ENCODE measurements at places on chromosomes 13 and 19.

- DNase-seq = no peak
Observed at GRCh38 chr19:38042132-38042531, 135.1 kb downstream of the SIPA1L3 start.

DNA sequence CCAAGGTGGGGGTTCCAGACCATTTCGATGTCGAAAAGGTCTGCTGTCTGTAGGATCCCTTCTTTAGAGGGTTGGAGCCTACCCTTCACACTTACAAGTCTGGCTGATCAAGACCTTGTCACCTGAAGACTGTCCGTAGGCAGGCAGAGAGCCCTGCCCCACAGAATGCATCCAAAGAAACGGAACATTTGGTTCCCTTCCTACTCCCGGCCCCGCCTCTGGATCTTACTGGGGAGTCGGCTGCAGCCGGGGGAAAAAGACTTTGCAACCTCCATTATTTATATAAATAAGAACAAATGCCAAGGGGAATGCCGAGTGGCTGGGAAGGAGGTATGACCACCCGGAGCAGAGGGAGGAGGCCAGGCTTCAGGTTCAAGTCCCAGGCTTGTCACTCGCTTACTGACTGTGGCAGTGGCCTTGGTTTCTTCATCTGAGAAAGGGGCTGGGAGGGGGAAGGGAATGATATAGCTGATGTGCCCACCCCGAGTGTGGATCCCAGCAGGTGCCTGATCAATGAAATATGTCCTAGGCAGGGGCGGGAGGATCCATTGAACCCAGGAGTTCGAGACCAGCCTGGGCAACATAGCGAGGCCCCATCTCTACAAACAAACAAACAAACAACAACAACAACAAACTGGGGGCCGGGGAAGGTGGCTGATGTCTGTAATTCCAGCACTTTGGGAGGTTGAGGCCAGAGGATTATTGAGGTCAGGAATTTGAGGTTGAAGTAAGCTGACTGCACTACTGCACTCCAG lies 48.7 kb downstream of the RFX2 start:
- no peak for DNase-seq

GRCh38 chr13:109834973-109835720 lies 48.8 kb upstream of the IRS2 start:
- DNase-seq = no peak

- DNase-seq = no peak
Observed at GRCh38 chr19:13681509-13681908, 82.8 kb upstream of the MRI1 start.

- DNase-seq = no peak
Observed at GRCh38 chr13:24083722-24084421, 76.6 kb upstream of the SPATA13 start.

DNA sequence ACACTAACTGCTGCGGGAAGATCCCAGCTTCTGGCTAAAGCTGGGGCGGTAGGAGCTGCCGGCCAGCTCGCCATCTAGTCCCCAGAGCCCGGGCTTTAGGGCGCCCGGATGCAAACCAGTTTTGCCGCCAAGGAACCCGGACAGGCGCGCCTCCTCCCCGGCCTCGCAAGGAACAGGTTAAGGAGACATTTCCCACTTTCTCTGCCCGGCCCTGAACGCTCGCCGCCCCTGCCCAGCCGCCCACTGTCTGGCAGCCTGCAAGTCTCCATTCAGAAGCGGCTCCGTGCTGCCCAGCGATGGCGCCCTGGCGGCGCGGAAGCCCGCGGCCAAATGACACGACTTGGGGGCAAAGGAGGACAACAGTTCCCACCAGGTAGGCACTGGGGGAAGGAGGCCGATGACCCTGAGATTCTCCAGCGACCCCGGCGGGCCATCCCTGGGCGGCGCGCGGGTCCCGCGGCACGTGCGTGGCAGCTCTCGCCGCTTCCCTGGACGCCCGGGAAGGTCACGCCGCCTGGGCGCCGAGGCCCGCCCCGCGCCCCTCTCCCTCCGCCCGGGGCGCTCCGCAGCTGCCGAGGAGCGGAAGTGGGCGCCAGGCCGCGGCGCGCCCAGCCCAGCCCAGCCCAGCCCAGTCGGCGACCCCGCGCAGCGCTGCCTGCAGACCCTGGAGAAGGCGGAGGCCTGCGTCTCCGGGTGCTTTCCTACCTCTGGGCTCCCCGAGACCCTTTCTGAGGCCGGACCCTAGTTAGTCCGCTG lies 42.2 kb upstream of the HNRNPA1L2 start:
- DNase-seq = no peak

DNA sequence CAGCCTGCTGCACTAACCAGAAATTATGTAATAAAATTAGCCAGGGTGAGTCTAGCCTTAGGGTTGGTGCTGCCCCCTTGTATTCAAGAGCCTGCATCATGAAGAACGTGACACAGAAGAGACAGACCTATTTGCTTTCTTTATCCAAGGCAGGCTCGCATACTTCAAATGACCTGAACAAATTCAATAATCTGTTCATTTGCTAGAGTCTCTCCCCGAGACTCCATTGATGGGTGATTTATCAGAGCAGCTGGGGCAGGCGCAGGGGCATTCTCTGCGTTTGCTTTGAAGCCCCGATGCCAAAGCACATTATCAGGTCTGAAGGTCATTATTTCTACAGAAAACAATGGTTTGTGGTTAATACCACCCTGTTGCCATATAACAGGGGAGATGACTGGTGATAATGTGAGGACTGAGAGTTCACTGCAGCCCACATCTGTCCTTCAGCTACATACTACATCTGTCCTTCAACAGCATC lies 520.3 kb downstream of the DIAPH3 start:
- DNase-seq = no peak

GRCh38 chr13:85303630-85304029 lies 495.6 kb downstream of the SLITRK6 start:
- DNase-seq = no peak

DNA sequence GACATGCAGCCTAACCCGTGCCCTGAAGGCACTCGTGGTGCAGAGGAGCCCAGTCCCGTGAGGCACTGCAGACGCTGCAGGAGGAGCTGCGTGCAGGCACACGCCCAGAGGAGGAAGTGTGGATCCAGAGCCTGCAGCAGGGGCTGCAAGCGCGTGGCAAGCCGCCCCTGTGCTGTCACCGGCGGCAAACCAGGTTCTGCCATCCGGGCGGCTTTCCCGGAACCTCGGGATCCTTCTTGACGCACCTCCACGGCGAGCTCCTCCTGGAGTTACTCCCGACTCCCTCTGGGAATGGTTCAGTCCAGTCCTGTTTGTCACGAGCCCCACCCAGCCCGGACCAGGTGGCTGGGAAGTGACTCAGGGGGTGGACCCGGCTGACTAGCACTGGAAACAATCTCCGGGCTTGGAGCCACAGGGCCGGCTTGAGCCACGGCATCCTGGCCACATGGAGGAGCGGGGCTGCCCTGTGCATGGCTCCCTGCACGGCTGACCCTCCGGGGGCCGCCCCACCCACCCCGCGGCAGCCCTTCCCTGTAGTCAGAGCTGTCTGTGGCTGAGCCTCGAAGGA lies 10.2 kb downstream of the DPP9 start:
- no peak for DNase-seq

- DNase-seq = no peak
Observed at GRCh38 chr19:788686-788982, 8.6 kb upstream of the PTBP1 start.

DNA sequence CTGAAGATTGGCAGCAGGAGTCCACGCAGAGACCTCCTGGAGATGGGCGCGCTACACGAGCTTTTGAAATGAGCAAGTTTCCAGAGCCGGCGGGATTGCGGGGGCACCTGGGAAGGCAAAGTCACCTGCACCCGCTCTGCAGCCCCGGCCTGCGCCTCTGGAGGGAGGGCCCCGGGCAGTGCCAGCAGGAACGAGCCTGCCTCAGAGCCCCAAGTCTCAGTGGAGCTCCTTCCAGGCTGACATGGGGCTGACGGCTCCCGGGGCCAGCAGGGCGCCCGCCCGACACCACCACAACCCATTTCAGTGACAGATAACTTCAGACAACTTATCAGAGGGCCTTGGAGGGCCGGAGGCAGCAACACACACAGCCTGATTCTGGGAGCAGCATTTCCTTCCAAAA lies 45.0 kb downstream of the RASA3 start:
- DNase-seq = no peak

- no peak for DNase-seq
Observed at GRCh38 chr13:87080100-87080779, 590.9 kb upstream of the SLITRK5 start.

- no peak for DNase-seq
Observed at GRCh38 chr19:16384688-16385087, 60.1 kb downstream of the KLF2 start.

GRCh38 chr13:33106656-33107360 lies 90.6 kb downstream of the KL start:
- no peak for DNase-seq

GRCh38 chr13:76607866-76608265 lies 278.3 kb downstream of the KCTD12 start:
- no peak for DNase-seq

GRCh38 chr19:33260628-33261418 lies 35.2 kb upstream of the SLC7A10 start:
- DNase-seq = no peak

DNA sequence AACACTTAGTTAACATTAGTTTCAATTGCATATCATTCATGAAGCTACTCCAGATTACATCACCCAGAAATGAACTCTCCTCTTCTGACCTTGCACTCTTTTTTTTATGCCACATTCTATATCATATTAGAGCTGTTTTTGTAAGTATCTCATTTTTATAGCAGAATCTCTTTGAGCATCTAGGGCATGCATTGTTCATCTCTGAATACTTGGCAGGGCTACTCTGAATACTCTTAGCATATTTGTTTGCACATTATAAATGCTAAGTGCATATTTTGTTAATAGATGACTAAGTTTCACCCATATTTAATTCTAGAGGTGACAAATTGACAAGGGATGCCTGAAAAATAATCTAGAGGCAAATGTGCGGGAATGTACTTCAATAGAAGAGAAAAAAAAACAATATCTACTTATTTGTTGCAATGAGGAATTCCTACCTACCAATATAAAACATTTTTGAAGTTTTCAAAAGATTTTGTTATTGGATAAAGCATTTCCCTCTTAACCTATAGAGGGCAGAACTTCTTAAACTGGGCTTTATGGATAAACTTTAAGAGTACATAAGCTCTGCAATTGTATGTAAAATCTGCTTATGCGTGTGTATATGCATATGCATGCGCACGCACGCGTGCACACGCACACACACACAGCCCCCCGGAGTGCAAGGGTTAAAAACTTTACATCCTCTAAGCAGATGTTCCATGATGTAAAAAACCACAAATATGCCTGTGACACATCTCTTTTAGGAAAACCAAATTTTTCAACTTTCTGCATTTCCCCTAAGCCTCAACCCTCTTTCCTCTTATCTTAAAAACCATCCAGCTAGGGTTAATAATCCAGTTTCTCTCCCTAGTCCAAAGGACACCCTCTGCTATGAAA lies 73.0 kb upstream of the OXGR1 start:
- DNase-seq = no peak

DNA sequence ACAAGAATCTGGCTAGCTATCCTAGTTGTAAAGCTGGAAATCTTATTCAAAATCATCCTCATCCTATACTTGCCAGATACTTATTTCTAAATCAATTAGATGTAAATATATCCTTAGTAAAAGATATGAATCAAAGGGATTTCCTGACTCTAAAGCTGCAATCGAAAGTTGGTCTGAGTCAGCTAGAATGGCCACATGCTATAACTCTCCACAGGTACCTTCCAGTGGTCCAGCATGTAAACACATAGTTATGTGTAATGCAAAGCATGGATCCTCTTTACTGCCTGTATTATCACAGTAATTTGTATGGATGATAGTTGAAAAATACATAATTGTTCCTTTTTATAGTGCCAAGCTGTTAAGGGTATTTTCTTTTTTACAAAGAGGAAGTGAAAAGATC lies 27.4 kb downstream of the SLITRK6 start:
- DNase-seq = no peak

- DNase-seq = no peak
Observed at GRCh38 chr13:42996584-42996983, 4.5 kb upstream of the EPSTI1 start.

DNA sequence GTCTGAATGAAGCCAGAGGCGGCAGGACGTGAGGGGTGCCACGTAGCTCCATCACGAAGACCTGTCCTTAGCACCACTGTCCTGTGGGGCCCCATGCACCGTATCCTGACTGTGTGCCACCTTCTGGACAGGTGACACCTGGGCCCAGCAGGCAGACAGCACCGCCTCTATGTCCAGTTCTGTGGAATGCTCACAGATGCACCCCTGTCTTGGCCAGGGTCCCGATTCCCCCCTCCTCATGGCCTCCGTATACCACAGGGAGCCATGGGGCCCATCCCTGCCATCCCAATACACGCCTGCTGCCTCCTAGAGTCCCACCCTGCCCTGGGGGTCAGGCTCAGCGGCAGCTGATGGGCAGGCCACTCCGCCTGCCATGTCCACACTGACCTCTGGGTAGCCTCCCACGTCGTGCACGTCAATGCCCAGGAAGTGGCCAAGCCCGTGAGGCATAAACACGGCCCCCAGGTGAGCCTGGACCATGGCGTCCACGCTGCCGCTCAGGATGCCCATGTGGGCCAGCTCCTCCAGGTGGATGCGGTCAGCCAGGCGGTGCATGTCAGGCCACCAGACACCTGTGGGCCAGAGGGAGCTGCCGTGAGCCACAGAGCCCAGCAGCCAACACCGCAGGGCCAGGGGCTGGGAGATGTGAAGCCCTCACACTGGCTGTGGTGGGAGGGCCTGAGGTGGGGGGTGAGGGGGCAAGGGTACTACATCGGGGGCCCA lies 17.6 kb downstream of the CEBPG start:
- DNase-seq = peak; percentile 8

- no peak for DNase-seq
Observed at GRCh38 chr13:24997367-24997967, 98.5 kb upstream of the PABPC3 start.

DNA sequence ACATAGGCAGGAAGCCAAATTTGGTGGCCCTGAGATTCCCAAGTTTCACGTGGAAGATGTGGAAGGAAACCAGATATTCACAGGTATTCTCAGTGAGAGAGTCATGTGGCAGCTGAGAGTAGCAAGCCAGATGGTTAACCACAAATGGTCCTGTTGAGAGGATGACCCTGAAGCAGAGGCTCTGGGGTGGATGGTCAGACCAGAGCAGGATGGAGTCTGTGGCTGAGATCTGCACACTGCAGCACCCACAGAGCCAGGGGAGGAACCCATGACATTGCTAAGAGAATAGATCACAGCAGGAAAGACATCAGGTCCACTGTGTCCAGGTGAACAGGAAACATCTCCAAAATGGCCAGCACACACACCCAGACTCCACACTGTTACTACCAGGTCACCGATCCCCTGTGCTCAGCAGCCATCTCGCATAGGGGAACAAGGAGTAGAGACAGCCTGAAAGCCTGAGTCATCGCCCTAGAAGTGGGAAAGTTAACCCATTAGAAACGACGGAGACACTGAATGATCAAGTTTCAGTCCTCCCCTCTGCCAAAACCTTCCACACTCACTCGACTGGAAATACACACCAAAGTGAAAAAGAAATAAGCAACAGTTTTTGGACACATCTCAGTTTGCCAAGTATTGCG lies 160.0 kb downstream of the RBM26 start:
- no peak for DNase-seq

DNA sequence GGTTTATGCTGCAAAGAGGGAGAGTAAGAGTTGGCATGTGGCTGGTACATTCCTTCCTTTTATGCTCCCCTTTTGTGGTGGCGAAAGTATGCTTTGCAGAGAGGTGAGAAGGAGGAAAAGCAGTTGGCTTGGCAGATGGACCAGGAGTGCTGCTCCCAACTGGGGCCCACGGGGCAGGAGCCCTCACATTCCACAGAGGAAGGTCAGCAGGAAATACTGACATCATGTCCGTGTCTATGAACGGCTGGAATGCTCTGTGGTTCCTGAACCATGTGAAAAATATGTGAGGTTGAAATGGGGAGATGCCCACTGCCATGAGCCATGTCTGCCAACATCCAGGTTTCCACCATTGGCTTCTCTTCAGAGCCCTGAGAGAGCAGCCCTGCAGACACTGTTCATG lies 33.3 kb upstream of the GAS6 start:
- DNase-seq = no peak

GRCh38 chr19:45076029-45076850 lies at the start of gene ZNF296:
TSS of gene ZNF296 (minus strand) at chr19:45076478. CDS start at chr19:45076373, 105 bp downstream.
- DNase-seq = peak; percentile 82

Data from activated CD8-positive, alpha-beta memory T cell treated with anti-CD3 and anti-CD28 coated beads, Interleukin-2, amount 50 U/mL, for 4 hours (primary cell).